ENCODE measurements at places on chromosomes 7 and 10.

DNA sequence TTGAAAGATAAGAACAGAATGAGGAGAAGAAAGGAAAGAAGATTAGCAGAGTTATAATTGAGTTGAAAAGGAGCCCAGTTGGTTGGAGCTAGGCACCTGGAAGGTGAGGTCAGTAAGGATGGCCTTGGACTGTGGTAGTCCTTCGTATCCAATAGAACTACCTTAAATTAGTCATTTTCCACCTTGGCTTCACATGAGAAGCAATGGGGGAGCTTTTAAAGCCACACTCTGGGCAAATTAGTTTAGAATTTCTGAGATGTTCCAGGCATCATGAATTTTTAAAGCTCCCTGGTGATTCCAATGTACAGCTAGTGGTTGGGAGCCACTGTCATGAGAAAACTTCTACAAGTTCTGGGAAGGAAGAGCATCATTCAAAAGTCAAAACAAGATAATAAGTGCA is 27.3 kb upstream of the CYP3A5 start:
- no peak for DNase-seq

DNA sequence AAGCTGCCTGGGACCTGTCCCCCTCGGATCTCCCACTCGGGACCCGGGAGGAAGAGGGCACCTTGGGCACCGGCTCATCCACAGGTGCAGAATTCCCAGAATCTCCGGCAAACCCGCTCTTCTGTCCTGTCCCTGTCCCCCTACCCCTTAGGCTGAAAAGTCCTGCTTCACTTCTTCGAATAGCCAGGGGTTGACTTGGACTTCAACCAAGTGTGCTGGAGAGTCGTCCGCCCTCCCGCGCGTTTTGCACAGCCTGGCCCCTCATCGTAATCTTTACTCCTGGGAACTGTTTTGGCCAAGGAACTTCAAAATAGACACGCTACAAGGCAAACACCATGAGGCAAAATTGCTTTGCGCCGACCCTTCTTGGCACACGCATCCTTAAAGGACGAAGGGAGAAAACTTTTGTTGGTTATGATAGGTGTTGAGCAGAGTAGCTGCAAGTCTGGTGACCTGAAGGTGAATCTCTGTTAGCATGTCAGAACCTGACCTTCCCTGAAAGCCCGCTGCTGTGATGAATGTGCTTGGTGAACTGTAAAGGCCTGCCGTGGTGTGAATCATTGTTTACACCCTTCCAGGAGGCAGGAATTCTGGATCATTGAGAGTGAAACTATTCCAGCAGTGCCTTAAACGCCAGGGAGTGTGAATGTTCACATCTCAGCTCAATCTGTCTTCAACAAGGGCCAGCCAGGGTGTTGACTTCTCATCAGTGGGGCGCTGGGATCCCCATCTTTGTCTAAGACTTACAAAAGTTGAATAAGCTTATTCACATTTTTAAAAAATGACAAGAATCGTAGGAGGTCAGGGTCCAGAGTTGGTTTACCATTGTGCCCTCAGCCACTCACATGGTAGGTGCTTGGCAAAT is 589 bp upstream of the RAPGEF5 start:
- DNase-seq, result no peak

GRCh38 chr10:102434394-102435132 is 2.2 kb upstream of the CUEDC2 start:
- peak; percentile 70 for DNase-seq

- DNase-seq, result peak; percentile 13
Measured at GRCh38 chr7:37320848-37321468, 127.7 kb downstream of the ELMO1 start.

DNA sequence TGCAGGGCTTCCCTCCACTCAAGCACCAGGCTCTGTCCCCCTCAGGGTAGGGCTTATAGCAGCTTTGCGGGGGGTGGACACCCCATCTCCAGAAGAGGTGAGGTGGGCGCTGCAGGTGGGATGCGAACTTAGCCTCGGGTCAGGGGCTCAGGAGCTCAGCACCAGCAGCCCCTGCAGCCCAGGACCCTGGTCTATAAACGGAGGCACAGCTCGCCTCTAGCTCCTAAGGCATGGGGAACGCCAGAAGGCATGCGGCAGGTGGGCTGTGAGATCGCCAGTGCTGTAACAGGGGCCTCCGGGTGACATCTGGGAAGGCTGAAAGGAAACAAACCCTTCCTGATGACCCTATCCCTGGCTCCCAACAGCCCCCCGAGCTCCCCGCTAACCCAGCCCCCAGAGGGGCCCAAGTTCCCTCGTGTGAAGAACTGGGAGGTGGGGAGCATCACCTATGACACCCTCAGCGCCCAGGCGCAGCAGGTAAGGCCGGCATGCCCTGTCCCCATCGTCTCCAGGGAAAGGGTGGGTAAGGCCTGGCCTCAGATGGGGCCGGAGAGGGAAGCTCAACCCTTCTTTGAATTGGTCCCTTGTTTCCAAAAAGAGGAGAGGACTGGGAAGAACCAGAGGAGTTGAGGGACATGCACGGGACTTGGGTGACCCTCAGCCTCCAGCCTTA is 4.2 kb downstream of the NOS3 start:
- DNase-seq, result no peak

DNA sequence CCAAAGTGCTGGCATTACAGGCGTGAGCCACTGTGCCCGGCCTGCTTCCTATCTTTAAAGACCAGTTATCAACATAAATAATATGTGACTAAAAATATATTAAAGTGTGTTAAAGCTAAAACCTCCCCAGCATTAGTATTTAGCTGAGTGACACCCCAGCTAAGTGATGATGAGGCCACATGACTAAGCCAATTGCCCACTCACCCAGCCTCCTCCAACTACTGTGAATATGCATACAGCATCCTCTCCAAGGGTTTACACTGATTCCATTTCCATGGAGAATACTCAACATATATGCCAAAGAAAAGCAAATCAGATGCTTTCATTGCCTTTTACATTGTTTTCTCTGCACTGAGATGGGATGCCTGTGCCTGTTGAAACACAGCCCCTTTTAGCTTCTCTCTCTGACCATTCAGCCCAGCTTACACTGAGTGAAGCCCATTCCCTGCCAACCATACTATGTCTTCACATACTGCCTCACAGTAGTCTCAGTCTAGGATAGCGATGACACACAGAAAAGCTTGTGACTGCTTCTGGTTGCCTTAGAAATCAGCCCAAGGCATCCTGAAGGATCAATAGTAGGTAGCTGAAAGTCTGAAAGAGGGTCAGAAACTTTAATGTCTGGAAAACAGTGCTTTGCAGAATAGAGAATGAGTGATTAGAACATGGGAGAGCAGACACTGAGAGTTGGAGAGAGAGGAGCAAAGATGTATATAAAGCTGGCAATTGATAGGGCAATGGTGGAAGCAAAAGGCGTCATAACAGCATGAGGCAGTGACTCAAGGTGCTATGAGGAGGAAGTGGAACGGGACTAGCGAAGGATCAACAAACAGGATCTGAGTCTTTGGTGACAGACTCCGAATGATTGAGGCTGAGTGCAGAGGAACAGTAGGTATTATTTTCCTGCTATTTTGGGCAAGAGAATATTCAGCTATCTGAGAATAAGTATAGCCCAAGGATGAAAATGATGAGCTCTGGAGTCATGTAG is 19.8 kb upstream of the ATE1 start:
- no peak for DNase-seq

- DNase-seq, result peak; percentile 70
Measured at GRCh38 chr7:101094791-101095375, 9.6 kb downstream of the TRIM56 start.

DNA sequence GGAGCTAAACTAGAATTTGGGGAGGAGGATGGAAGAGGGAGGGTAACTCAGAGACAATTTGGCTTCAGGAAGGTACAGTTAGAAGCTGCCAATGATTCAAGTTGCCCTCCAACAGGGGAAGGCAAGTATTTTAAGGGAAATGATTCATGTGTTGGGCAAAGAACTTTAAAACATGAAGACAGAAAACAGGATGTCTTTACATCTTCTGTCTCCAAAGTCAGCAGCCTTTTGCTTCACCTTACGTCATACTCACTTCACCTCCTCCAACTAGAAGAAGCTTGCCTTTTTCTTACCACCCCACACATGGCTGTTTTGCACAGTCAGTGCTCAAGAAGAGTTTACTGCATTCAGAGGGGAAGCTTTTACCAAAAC is 36.1 kb downstream of the PPP1R3C start:
- DNase-seq, result peak; percentile 85

GRCh38 chr10:7333961-7334641 is 76.7 kb downstream of the SFMBT2 start:
- no peak for DNase-seq

Data from fibroblast of upper back skin (primary cell).